ENCODE measurements at places on chromosomes 1 and 21.

DNA sequence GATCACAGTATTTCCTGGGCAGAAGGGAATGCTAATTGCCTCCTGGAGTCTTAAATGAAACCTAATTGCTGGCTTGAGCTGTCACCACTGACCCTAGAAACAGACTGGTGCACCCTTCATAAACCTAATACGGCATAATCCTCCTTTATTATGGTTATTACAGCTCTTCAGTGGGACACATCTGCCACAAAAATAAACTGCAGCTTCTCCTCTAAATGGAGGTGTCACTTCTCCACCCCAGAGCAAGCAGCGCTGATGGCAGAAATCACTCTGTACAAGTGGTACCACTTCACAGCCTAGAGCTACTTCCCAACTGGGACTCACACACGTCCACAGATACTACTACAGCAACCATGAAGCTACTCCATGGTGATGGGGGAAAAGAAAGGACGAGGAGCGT is 11.1 kb downstream of the PTPN14 start:
- DNase-seq, result no peak

DNA sequence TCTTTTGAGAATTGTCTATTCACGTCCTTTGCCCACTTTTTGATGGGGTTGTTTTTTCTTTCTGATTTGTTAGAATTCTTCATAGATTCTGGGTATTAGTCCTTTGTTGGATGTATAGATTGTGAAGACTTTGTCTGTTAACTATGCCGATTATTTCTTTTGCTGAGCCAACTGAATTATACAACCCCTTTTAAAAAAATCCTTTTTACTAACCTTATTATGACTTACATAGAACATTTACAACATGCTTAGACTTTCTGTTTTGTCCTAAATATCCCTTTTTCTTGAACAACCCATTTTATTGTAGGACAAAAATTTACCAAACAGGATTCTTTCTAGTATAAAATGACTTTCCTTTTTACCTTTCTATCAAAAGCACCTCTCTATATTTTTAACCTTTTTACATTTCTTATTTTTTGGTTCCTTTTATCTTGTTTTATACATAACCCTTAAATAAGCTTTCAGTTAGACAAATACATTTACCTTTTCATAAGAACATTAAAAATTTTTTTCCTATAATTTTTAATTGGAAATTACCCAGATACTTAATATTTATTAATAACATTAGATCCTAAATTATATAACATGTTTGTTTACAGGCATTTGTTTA is 70.4 kb upstream of the TTLL7 start:
- DNase-seq, result no peak

- no peak for DNase-seq
These were observed 1.2 kb downstream of the HHIPL2 start for GRCh38 chr1:222546548-222547259.

DNA sequence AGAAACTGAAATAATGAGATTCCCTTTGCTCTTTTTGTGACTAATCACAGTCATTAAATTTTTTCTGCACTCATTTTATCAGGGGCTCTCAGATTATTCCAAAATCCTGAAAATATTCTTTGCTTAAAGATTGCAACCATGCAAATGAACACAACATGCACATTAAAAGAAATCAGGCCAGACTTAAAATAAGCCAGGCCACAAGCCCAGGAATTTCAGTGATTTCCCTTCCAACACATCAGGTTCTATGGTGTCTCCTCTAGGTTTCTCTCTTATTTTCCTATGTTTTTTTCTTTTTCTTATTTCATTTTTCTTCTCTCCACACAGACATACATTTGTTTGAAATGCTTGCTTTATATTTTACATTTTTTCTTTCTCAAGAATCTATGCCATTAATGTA is 65.3 kb downstream of the NIBAN1 start:
- DNase-seq, result no peak

DNA sequence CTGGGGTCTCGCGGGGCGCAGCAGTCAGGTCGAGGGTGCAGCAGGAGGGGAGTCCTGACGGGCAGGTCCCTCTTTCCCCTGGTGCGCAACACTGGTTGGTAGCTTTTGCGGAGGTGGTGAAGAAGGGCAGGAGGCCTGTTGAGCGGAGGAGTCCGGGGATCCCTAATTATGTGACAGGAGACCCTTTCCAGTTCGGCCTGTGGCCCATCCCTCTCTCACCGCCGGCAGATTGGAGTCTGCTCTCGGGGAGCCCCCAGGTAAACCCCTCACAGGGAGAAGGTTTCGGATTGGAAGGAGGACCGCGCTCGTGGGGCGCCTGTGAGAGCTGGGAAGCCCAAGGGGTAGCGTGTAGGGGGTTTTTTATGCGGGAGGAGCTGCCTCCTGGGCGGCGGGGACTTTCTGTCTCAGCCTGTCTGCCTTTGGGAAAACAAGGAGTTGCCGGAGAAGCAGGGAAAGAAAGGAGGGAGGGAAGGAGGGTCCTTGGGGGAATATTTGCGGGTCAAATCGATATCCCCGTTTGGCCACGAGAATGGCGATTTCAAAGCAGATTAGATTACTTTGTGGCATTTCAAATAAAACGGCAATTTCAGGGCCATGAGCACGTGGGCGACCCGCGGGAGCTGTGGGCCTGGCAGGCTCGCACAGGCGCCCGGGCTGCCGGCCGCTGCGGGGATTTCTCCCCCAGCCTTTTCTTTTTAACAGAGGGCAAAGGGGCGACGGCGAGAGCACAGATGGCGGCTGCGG is 9.5 kb downstream of the SIM2 start:
- DNase-seq, result no peak

- DNase-seq, result no peak
These were observed 252.4 kb upstream of the DUSP10 start for GRCh38 chr1:221994274-221994698.

DNA sequence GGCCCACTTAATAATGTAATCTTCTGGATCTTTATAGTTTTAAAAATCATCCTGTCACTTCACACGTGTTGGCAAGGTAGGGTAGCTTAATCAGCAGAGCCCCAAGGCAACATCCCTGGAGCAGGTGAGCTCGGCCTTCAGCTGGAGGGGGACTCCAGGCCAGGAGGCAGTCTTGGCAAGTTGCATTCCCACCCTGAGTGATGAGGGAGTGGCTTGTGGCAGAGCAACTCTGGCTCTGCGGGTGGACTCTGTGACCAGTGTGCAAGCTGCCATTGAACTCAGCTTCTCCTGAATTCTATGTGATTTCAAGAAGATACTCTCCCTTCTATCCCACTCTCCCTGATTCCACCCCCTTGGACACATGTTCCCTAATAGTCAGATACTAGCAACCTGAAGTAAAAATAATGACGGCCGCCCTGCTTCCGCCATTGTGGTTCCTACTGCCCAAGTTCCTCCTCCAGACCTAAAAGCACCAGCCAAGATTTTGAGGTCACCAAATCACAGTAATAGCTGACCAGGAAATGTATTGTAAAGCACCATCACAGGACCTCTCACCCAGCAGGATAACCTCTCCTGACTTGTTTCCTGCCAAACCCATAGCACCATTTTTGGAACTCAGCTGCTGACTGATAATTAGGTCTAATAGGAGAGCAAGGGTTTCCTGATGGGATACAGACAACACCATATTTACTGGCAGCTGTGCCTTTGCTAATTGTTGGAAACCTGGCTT is 11.5 kb upstream of the LYST start:
- DNase-seq, result no peak

- no peak for DNase-seq
These were observed 1.3 kb downstream of the ADAMTS1 start for GRCh38 chr21:26843933-26844257.

- no peak for DNase-seq
These were observed 268.5 kb downstream of the PTPRC start for GRCh38 chr1:198907423-198907746.

DNA sequence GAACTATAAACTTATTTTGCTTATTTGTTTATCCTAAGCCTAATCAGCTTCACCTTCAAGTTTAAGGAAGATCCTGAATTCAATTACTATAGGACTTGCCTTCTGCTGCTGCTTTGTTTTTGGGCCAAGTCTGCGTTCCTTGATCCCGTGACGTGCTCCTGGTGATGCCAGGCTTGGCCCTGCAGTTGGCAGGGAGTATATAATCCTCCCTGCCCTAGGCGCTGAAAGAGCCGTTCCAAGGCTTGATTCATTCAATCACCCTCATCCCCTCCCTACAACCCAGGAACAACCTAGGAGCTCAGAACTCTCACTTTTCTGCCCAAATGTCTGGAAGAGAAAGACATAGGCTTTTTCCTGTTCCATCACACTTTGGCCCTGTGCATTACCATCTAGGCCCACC is 12.4 kb upstream of the LRRN2 start:
- no peak for DNase-seq

DNA sequence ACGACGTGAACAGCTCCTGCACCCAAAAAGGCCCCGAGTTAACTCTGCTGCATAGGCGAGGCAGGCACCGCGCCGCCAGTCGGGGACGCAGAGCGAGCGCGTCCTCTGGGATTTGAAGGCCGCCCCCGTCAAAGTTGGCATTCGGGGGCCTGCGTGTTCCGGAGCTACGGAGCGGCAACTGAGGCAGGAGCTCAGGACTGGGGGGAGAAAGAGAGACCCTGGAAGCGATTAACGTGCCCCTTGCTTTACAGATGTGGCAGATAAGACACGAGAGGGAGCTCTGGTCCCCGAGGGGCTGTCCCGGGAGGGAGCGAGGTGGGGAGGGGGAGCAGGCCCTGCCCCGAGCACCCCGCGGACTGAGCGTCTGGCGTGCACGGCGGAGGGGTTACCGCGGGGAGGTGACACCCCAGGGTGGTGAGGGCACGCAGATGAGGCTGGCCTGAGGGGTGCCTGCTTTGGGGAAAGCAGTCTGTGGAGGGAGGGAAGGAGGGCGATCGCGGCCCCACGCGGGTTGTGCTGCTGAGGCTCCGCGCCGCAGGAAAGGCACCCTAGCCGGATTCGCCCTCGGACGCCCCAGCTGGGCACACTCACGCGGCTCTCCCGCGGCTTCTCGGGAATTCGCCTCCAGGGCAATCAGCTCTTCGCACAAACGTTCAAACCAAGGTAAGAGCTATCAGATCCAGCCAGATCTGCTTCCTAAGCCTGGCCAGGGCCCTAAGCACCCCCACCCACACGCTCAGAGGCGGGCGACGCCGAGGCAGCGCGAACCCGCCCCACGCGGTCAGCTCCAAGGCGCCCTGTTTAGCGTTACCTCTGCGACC is 26.5 kb downstream of the ACTA1 start:
- DNase-seq, result no peak

DNA sequence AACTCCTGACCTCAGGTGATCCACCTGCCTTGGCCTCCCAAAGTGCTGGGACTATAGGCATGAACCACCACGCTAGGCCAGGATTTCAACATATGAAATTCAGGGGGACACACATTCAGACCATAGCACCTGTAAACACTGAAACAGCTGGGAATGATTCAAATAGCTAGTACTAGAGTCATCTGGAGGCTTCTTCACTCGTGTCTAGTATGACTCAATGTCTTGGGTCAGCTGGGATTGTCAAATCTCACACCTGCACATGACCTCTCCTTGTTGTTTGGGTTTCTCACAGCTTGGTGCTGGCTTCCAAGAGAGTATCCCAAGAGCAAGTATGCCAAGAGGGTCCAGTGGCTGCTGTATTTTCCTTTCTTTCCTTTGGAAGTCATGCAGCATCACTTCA is 75.1 kb downstream of the PGM1 start:
- no peak for DNase-seq

DNA sequence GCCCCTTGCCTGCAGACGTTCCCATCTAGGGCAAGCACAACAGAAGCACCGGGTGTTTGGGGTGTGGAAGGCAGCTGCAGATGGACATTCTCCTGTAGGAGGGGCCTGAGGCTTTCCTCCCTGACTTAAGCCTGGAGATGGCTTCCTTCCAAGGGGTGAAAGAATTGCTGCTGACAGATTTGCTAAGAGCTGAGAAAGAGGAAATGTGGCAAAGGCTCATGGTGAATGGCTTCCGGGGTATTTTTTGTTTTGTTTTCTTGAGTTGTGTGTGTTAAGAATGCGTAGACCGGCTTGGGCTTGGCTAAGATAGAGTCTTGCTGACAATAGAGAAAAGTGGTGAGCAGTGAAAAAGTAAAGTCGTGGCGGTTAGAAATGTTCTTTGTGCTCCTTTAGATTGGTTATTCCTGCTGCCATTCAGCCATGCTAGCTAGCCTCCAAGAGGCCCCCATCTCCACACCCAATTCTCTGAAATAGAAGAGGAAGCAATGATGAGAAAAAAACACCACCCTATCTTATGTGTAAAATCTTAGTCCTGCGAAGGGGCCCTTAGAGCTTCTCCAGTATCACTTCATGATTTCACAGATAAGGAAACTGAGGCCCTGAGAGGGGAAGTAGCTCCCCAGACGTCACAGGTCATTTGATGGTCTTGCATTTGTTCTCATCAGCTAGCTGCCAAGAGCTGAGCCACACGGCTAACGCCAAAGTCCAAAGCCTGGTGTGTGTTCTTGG is 36.9 kb downstream of the EIF2D start:
- DNase-seq, result no peak

DNA sequence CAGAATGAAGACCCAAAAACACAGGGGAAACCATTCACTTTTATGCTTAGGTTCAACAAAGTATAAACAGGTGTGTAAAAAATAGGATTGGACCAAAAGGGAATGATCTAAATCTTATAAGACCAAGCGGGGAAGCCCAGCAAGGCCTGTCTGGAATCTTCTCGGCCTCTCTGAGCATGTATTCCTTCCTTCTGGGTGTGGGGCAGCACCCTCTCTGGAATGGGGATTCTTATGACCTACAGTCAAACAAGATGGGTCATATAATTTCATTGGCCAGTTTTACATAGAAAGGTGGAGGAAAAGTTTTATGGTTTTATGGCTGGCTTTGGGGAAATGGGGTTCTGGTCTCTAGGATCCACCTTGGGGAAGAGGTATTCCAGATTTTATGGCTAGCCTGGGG is 11.2 kb downstream of the KCNK1 start:
- no peak for DNase-seq

DNA sequence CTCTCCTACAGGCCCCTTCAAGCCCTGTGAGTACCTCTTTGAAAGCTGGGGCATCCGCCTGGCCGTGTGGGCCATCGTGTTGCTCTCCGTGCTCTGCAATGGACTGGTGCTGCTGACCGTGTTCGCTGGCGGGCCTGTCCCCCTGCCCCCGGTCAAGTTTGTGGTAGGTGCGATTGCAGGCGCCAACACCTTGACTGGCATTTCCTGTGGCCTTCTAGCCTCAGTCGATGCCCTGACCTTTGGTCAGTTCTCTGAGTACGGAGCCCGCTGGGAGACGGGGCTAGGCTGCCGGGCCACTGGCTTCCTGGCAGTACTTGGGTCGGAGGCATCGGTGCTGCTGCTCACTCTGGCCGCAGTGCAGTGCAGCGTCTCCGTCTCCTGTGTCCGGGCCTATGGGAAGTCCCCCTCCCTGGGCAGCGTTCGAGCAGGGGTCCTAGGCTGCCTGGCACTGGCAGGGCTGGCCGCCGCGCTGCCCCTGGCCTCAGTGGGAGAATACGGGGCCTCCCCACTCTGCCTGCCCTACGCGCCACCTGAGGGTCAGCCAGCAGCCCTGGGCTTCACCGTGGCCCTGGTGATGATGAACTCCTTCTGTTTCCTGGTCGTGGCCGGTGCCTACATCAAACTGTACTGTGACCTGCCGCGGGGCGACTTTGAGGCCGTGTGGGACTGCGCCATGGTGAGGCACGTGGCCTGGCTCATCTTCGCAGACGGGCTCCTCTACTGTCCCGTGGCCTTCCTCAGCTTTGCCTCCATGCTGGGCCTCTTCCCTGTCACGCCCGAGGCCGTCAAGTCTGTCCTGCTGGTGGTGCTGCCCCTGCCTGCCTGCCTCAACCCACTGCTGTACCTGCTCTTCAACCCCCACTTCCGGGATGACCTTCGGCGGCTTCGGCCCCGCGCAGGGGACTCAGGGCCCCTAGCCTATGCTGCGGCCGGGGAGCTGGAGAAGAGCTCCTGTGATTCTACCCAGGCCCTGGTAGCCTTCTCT is 23.5 kb downstream of the UBE2T start:
- no peak for DNase-seq

GRCh38 chr1:18803851-18804250 is 55.6 kb downstream of the TAS1R2 start:
- no peak for DNase-seq

- no peak for DNase-seq
These were observed 167.6 kb upstream of the LRRC7 start for GRCh38 chr1:69400128-69400527.

Data from T-helper 9 cell (primary cell).